ENCODE measurements at places on chromosomes 4 and X. TPM values are rescaled to one million over a fixed set of nuclear protein-coding genes. Genes with fewer than 3 reads are reported as not detected.

The TCEAL8 gene
- total RNA-seq, result 144 TPM

The ADGRG4 gene
- not detected for total RNA-seq

The ART3 gene
- total RNA-seq, result not detected

The SMIM10L2A gene
- total RNA-seq, result 0.33 TPM

The TMEM31 gene
- not detected for total RNA-seq

The GLUD2 gene
- 1.4 TPM for total RNA-seq

The GYG2 gene
- total RNA-seq, result 4.3 TPM

The MGST2 gene
- 8.0 TPM for total RNA-seq

The MAPK10 gene
- 69.6 TPM for total RNA-seq

The RENBP gene
- total RNA-seq, result 5.6 TPM

The CLGN gene
- total RNA-seq, result 4.1 TPM

The IL21 gene
- not detected for total RNA-seq

The MFAP3L gene
- 0.82 TPM for total RNA-seq

The MAP3K15 gene
- not detected for total RNA-seq

The P2RY4 gene
- 0.09 TPM for total RNA-seq

The XAGE1A gene
- not detected for total RNA-seq

The PPEF1 gene
- total RNA-seq, result not detected

The HPRT1 gene
- 10.0 TPM for total RNA-seq

The COL25A1 gene
- 0.27 TPM for total RNA-seq

The PCDH7 gene
- total RNA-seq, result 172 TPM

The TCP11X2 gene
- not detected for total RNA-seq

The CYTL1 gene
- total RNA-seq, result 12.5 TPM

The GAB1 gene
- 49.3 TPM for total RNA-seq

The CHRDL1 gene
- 1.2 TPM for total RNA-seq

The RAB28 gene
- 16.7 TPM for total RNA-seq

The NEXMIF gene
- total RNA-seq, result not detected

The PRR32 gene
- total RNA-seq, result not detected

The TMEM192 gene
- 9.6 TPM for total RNA-seq
